ENCODE measurements at places on chromosomes 5 and 9. TPM values are rescaled to one million over a fixed set of nuclear protein-coding genes. Genes with fewer than 3 reads are reported as not detected.

GRCh38 chr9:3308609-3309008, 217.2 kb downstream of the RFX3 start:
- no peak for DNase-seq

GRCh38 chr9:14692470-14693250, 572 bp downstream of the ZDHHC21 start:
- DNase-seq, result no peak

- no peak for DNase-seq
Measured at GRCh38 chr5:65926893-65927292, 518 bp downstream of the ERBIN start.

DNA sequence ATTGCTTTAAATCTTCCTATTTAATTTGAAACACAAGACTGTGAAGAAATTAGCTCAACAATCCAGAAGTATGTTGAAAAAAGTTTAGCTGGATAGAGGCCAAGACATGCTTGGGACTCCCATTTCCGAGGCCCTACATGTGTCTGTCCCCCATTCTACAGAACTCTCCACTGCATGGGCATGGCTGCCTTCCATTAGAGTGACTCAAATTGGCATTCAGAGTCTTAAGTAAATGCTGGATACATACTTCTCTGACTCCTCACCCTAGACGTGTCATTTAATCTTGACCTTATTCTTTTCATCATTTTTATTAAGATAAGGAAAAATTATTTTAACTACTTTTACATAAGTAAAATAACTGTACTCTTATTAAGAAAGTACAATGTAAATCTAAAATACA, 530.4 kb upstream of the CDH9 start:
- no peak for DNase-seq

- no peak for DNase-seq
Measured at GRCh38 chr5:113282472-113282871, 152.3 kb downstream of the TSSK1B start.

- no peak for DNase-seq
Measured at GRCh38 chr5:26669523-26669922, 368.9 kb downstream of the CDH9 start.

DNA sequence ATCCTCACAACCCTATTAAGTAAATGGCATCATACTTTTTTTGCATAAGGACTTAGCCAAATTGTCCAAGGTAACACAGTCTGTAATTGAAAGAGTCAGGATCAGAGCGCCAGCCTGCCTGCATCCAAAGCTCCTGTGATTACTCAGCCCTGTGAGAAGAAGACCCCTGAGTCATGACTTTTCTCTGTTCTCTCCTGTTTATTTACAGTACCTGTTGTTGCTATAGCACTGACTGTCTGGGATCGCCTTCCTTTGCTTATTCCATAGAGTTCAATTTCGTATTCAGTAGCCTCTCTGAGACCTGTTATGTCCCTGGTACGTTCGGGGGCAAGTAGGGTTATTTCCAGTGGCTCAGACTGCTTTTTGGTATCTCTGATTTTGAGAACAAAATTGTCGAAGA, 71.8 kb downstream of the TNC start:
- DNase-seq, result no peak

IFNA2 gene
- not detected for total RNA-seq

SHOC1 gene
- not detected for total RNA-seq

IGFBPL1 gene
- not detected for total RNA-seq

KIAA0825 gene
- 2.5 TPM for total RNA-seq

MAMDC4 gene
- 2.3 TPM for total RNA-seq

All from gastrocnemius medialis (tissue), 4 donors.